ENCODE measurements at places on chromosomes 2 and 18.

DNA sequence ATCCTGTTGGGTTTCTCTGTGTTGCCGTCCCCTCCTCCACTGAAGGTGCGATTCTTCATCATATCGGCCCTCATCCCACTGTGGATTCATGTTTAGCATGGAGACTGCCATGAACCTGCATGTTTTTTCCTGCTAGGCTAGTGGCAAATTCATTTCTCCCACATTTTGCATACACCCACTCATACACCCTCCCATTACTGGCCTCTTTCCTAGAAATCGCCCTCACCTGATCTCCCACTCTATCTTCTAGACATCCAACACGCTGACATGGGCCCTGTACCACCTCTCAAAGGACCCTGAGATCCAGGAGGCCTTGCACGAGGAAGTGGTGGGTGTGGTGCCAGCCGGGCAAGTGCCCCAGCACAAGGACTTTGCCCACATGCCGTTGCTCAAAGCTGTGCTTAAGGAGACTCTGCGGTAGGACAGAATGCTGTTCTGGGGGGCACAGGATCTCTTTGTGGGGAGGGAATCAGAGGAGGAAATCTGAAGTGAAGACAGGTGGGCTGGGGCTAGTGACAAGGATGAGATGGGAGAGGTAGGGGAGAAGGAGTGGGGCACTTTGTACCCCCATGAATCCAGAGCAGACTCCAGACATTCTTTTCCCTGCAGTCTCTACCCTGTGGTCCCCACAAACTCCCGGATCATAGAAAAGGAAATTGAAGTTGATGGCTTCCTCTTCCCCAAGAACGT is 17.7 kb downstream of the PRKAG3 start:
- no peak for DNase-seq

DNA sequence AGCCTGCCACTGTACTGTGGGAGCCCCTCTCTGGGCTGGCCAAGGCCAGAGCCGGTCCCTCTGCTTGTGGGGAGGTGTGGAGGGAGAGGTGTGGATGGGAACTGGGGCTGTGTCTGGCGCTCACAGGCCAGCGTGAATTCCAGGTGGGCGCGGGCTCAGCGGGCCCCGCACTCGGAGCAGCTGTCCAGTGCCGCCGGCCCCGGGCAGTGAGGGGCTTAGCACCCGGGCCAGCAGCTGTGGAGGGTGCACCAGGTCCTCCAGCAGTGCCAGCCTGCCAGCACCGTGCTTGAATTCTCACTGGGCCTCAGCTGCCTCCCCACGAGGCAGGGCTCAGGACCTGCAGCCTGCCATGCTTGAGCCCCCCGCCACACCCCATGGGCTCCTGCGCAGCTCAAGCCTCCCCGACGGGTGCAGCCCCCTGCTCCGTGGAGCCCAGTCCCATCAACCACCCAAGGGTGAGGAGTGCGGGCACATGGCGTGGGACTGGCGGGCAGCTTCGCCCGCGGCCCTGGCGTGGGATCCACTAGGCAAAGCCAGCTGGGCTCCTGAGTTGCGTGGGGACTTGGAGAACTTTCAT is 69.5 kb upstream of the ABCA12 start:
- DNase-seq, result no peak

DNA sequence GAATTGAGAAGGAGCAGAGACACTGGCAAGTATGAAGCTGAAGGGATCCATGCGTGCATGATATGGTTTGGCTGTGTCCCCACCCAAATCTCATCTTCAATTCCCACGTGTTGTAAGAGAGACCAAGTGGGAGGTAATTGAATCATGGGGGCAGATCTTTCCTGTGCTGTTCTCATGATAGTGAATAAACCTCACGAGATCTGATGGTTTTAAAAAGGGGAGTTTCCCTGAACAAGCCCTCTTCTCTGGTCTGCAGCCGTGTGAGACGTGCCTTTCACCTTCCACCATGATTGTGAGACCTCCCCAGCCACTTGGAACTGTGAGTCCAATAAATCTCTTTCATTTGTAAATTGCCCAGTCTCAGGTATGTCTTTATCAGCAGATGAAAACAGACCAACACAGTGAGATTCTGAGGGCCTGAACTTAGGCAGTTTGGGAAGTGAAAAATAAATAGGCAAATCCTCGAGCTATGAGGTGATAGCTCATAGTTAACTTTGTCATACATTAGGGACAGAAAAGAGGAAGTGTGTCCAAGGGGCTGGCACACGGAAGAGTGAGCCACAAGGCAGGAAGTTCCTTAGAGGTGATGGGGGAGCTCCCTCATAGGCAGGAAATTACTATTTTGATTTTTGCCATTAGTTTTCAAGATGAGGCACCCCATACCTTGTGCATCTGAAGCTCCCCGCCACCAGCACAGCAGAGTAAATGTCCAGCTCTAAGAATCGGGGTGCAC is 658.8 kb upstream of the ID2 start:
- DNase-seq, result no peak

DNA sequence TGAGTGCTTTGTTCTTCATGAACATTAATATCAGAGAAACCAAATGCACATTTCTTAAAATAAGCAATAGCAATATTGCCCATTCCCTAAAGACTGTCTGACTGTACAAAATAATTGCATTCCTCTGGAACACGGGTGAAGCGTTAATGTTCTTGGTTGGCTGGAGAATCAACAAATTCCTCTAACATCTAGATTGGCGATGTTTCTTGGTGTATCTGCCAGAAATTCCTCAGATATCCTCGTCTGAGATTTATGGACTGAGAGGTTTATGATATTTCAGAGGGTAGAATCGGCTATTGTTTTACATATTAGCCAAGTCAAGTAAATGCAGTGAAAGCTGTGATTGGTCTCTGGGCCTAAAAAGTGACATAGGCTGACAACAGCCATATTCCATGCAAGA is 27.1 kb upstream of the SPTBN1 start:
- no peak for DNase-seq

All from IMR-90 (cell line).